ENCODE measurements at places on chromosomes 3 and 15.

DNA sequence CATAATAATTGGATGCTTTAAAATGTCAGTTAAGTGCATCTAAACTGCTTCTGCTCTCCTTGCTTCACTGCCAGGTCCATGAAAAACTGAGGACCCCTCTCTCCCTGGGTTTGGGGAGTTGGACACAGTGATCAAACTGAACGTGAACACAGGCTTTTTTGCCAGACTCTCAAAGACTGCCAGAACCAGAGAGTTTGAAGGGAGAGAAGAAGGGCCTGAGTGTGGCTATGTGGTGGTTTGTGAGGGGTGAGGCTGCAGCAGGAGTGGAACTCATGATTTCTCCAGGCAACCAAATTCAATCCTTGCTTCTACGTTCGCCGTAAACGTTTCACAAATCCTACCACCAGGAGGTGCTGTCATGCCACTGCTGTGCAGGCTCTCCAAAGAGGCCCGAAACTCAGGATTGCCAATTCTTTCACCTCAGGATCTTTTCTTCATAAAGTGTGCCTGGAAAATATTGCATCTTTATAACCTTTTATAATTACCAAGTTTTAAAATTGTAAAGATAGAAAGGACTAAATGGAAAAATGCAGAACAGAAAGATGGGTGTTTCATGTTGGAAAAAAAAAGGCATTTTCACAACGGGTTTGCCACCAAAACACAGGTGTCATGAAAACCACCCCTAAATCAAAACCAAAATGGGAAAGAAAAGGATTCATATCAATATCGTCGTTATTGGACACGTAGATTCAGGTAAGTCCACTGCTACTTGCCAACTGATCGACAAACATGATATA is 19.7 kb downstream of the TM4SF4 start:
- no peak for DNase-seq

DNA sequence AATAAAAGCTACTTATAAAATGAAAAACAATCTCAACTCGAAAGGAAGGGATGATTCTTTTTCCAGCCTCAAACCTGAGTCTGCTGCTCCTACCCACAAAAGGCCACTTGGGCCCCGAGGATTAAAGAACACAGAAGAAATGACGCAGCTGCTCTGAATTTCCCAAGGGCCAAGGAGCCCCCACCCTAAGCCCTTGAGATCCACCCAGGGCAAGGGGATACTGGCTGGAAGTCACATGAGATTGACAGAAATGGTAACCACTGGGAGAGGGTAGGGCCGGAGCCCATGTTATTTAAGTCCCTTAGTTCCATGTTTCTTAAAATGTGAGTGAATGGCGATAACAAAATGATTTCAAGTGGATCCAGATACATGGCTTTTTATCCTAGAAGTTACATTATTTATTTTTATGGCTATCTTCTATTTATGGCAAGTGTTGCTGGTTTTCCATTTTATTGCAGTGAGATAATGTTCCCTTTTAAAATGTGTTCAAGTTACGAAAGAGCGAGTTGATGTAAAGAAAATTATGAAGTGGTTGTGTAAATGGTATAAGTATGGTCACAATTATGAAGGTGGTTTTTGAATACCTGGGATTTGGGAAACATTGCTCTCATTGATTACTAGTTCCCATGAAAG is 16.8 kb downstream of the IGDCC4 start:
- DNase-seq, result no peak

- DNase-seq, result no peak
These were observed 10.6 kb downstream of the MAPKAPK3 start for GRCh38 chr3:50627407-50628051.

DNA sequence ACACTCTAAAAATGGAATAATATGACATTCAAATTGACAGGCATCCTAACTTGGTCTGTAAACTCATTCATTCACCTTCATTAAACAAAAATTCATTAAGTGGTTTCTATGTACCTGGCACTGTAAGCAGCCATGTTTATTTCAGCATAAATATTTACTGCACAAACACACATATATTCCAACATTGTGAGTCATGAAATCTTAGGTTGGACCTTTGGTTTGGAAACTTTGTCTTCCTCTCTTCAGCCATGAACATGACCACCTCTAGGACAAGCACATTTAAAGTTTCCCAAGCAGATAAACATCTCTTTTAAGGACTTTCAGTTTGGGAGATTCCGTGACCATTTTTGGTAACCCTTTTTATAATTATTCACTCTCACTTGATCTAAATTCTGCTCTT is 131.8 kb downstream of the TPRG1 start:
- no peak for DNase-seq

- DNase-seq, result no peak
These were observed 139.6 kb upstream of the SGO1 start for GRCh38 chr3:20325563-20325962.

GRCh38 chr15:89963301-89964231 is 37.6 kb upstream of the ZNF710 start:
- no peak for DNase-seq

DNA sequence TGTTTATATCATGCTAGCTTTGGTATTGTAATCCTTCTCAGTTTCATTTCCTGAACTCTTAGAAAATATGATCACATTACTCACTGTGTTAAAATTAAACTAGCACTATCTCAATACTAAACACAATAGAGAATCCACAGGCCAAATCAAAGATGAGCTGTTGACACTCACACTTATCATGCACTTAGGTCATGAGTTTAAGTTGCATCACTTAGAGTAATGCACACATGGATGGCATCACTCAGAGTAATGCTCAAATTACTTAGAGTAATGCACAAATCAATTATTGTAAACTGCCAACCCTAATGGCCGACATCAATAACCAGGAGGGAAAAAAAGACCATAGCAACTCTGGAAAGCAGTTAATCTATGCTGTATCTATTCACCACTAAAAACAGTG is 40.0 kb upstream of the MCF2L2 start:
- DNase-seq, result no peak

DNA sequence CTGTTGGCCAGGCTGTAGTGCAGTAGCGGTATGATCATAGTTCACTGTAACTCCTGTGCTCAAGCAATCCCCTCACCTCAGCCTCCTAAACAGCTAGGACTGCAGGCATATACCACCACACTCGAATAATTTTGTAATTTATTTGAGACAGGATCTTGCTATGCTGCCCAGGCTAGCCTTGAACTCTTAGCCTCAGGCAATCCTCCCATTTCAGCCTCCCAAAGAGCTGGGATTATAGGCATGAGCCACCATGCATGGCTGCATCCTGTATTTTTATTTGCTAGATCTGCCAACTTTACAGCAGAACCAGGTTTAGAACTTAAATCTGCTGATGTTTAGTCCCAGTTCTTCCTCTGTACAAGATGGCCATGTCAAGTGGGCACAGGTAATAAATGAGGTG is 69.6 kb downstream of the ERC2 start:
- DNase-seq, result no peak

GRCh38 chr3:63470745-63471144 is 181.7 kb upstream of the SNTN start:
- DNase-seq, result no peak

All from NCI-H1930 (cell line).